ENCODE measurements at places on chromosomes 2 and 18. TPM values are rescaled to one million over a fixed set of nuclear protein-coding genes. Genes with fewer than 3 reads are reported as not detected.

Gene ALLC
- not detected for polyA plus RNA-seq

Gene EGR4
- polyA plus RNA-seq = not detected

Gene BOLL
- polyA plus RNA-seq = 3.3 TPM

Gene UPP2
- polyA plus RNA-seq = not detected

Gene CRACDL
- polyA plus RNA-seq = 2.3 TPM

Gene RIT2
- polyA plus RNA-seq = not detected

Gene TTC27
- polyA plus RNA-seq = 17.3 TPM

Gene CDK5R2
- polyA plus RNA-seq = 0.07 TPM

Gene ZRANB3
- 9.6 TPM for polyA plus RNA-seq

Gene NIF3L1
- 23.6 TPM for polyA plus RNA-seq

Gene ELP2
- polyA plus RNA-seq = 79.9 TPM

Gene SCN3A
- 0.80 TPM for polyA plus RNA-seq

Gene CHST9
- polyA plus RNA-seq = not detected

Gene SMYD5
- polyA plus RNA-seq = 29.8 TPM

Gene ERBB4
- 16.0 TPM for polyA plus RNA-seq

Gene NFATC1
- polyA plus RNA-seq = 12.6 TPM

Gene MORN2
- 13.7 TPM for polyA plus RNA-seq

Gene GCG
- 37.7 TPM for polyA plus RNA-seq

Gene TUBA3E
- not detected for polyA plus RNA-seq

Gene CAPN14
- polyA plus RNA-seq = 0.04 TPM

Gene AGPS
- 31.5 TPM for polyA plus RNA-seq

Gene CAVIN2
- 43.0 TPM for polyA plus RNA-seq

Gene COL4A3
- polyA plus RNA-seq = 0.06 TPM

Gene GKN2
- not detected for polyA plus RNA-seq

Gene ASB18
- 8.8 TPM for polyA plus RNA-seq

Gene ROCK1
- polyA plus RNA-seq = 42.1 TPM

Gene SCYGR5
- polyA plus RNA-seq = not detected

Gene CYTIP
- 0.80 TPM for polyA plus RNA-seq

Gene REG1B
- not detected for polyA plus RNA-seq

Gene DSC3
- polyA plus RNA-seq = 146 TPM

Gene FAM168B
- polyA plus RNA-seq = 71.7 TPM

Gene SKA1
- polyA plus RNA-seq = 2.2 TPM

Gene CCL20
- 5.3 TPM for polyA plus RNA-seq

Gene HRH4
- polyA plus RNA-seq = 0.14 TPM

Gene ST6GAL2
- polyA plus RNA-seq = 3.0 TPM

Gene ARHGAP28
- polyA plus RNA-seq = 25.0 TPM

Gene SERPINB10
- polyA plus RNA-seq = 0.32 TPM

Gene SAG
- 0.07 TPM for polyA plus RNA-seq

Gene TMBIM1
- polyA plus RNA-seq = 102 TPM
